C1 segment of cervical spinal cord (tissue), 14 donors: ENCODE measurements at places on chromosomes 4 and X.
A peak's percentile ranks its signal among the peaks of the same experiment; 100 is the strongest.

- DNase-seq, result no peak
These were observed 233.5 kb downstream of the DCTD start for GRCh38 chr4:182683661-182684060.

- DNase-seq, result no peak
These were observed 748 bp downstream of the CFP start for GRCh38 chrX:47628982-47629381.

- DNase-seq, result no peak
These were observed 440.2 kb downstream of the INPP4B start for GRCh38 chr4:142405695-142406498.

DNA sequence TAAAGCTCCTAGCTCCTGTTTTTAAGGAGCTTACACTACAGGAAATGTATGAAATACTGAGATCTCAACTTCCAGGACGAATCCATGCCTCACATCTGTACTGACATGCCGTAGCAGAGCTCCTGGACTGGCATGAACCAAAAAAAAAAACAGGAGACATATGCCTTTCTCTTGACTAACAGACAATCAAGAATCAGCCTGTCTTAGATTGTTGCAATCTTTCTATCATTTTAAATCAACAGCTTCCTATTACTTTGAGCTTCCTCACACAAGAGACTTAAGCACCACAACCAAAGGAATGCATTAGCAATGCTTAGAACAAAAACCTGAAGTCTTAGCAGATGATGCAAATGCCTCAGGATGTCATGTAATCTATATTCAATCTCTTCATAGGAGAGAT is 34.7 kb upstream of the AREG start:
- DNase-seq, result no peak

- no peak for DNase-seq
These were observed 223.0 kb upstream of the PSAPL1 start for GRCh38 chr4:7657545-7658297.

DNA sequence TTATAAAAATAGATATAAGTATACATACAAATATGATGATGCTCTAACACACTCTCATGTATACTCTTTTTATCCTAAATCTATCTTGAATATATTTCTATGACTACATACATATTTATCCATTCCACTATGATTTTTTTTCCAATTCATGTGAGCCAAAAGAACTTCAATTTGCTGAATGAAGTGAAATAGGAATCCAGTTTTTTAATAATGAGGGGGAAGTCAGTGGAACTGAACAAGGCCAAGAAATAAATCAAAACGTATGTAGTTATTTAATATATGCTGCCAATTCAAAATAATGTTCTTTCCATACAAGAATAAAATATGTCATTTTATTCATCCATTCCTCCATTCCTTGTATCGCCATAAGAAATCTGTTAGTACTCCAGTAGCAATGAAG is 6.1 kb upstream of the PALLD start:
- no peak for DNase-seq

DNA sequence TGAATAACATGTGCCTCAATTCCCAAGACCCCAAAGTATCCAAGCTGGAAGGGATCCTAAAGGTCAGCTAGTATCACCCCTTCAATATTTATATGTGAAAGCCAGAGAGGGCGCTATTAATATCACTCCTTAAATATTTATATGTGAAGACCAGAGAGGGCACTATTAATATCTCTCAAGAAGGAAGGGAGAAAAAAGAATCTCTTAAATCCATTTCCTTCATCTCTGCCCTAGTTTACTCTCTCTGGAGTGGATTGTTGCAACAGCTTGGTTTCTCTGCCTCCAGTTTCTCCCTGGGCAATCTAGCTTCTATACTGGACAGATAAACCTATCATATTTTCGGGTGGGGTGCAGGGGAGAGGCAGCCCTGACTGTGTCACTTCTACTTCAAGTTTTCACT is 31.6 kb upstream of the MSN start:
- no peak for DNase-seq

- no peak for DNase-seq
These were observed 58.1 kb upstream of the BCOR start for GRCh38 chrX:40155589-40156469.

- DNase-seq, result no peak
These were observed 2025.6 kb upstream of the AGA start for GRCh38 chr4:179467878-179468277.

DNA sequence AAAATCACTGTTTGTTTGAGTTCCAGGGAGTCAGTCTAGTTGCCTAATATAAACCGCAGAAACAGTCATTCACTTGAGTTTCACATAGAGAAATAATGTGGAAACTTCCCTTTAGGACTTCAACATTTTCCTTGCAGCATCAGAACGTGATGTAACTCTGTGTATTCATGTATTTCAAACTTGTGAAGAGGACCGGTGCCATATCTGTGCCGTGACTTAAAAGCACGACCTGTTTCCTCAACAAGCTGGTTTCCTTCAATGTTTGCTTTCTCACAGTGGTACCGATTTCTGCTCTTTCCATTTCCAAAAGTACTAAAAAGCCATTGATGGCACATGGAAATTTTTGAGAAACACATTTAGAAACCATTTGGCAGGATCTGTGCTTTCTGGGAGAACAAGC is 166.6 kb upstream of the RAPGEF2 start:
- no peak for DNase-seq

DNA sequence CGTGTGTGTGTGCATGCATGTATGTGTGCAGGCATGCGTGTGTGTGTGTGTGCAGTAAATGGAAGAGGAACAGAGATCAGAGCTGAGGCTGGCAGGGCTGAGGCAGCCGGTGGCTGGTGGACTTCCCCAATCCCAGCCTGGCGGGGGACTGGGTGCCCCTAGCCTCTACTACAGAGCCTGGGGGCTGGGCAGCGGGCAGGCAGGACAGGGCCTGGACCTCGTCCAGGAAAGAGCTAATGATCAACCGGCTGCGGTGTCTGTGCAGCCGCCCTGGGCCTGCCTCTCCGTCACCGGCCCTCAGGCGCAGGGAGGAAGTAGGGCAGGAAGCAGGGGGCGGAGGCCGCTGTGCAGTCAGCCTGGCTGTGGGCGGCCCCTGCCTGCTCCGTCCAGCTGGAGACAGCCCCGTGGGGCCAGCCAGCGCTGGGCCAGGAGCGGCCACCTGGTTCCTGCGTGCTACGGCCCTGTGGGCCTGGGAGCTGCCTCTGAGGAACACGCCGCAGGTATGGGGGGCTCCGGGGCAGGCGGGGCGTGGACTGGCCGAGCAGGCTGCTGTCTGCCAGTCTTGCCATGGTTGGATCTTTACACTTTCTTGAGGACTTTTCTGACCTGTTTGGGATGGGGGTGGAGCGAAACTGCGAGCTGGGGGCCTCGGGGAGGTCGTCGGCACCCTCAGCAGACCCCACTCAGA is at the start of gene SH3TC1:
TSS of gene SH3TC1 (plus strand) at position 385 of the 688 bp plus-strand sequence. CDS start 5,905 bp downstream, outside the sequence.
- DNase-seq, result no peak

GRCh38 chrX:9352243-9352642 is 112.6 kb upstream of the TBL1X start:
- DNase-seq, result no peak

GRCh38 chrX:150160656-150161055 is 202.5 kb upstream of the MAMLD1 start:
- no peak for DNase-seq

- no peak for DNase-seq
These were observed 210.6 kb upstream of the KLF3 start for GRCh38 chr4:38453253-38453881.

DNA sequence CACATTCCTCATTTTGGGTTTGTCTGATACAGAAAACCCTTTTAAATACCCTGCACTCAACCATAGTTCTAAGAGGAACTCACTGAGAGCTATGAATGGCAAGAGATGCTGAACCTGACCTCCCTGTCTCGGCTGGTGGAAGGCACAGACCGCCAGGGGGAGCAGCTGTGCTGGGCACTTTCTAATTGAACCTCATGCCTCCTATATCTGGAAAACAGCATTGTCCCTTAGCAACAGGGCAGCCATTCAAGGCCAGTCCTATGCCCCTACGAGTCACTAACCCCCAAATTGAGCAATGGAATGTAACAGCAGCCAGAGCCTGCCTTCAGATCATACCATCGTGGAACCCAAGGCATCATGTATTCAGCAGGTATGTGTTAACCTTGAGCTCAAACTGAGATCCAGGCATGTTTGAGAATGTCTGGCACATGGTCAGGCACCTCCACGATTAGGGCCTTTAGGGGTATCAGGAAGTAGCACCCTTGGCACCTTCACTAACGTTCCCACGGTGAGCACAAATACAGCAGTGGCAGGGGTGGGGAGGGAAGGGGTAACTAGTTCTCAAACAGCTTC is 5.1 kb downstream of the USP27X start:
- peak; percentile 1 for DNase-seq

DNA sequence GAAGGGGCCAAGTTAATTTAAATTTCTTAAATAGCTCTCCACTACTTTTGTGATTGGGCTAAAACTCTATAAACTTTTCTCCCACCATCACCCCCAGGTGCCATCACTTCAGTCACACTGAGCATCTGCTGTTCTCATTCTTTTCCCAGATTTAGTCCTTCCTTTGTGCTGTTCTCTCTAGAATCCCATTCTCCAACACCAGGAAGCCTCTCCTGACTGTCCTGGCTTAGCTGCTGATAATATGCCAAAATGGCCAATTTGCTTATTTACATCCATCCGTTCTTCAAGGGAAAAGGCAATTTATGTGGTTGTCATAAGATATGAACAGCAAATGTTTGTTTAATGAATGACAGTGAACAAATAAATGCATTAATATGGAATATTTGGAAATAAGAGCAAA is 44.1 kb downstream of the FGFBP1 start:
- no peak for DNase-seq

DNA sequence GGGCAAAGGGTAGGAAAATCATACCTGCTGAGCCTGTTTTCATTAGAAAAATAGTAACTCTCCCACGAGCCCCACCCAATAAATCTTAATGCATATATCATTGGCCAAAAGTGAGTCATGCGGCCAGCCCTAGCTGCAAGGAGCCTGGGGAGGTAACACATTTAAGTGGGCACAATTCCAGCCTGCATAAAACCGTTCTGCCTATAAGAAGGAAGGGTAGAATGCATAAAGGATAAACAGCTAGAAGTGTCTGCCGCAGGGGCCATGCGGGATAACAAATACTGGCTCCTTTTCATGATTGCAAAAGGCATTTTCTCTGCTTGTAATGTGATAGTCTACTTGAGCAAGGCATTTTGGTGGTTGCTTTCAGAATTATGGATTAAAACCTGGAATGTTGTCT is 37.1 kb downstream of the EFHC2 start:
- no peak for DNase-seq

GRCh38 chrX:50081282-50081889 is 119.4 kb downstream of the AKAP4 start:
- DNase-seq, result no peak
